ENCODE measurements at places on chromosomes 6 and 20. TPM values are rescaled to one million over a fixed set of nuclear protein-coding genes. Genes with fewer than 3 reads are reported as not detected.

The TMEM151B gene
- 1.4 TPM for polyA plus RNA-seq

The EDN1 gene
- polyA plus RNA-seq = 4.1 TPM

The RPS6KA2 gene
- polyA plus RNA-seq = 157 TPM

The FOXS1 gene
- polyA plus RNA-seq = 4.9 TPM

The SOD2 gene
- 263 TPM for polyA plus RNA-seq

The PLEKHG1 gene
- 5.3 TPM for polyA plus RNA-seq

The UBE2C gene
- polyA plus RNA-seq = 0.79 TPM

The SH3BGRL2 gene
- polyA plus RNA-seq = 6.4 TPM

The SOX12 gene
- 7.2 TPM for polyA plus RNA-seq

The DACT2 gene
- 0.19 TPM for polyA plus RNA-seq

The SUMO4 gene
- 0.50 TPM for polyA plus RNA-seq

The TRIM39 gene
- polyA plus RNA-seq = 9.6 TPM

The WFDC2 gene
- not detected for polyA plus RNA-seq

The HINT3 gene
- 8.1 TPM for polyA plus RNA-seq

The TGM3 gene
- not detected for polyA plus RNA-seq

The BMP5 gene
- polyA plus RNA-seq = 4.1 TPM

The TRIM10 gene
- not detected for polyA plus RNA-seq

The BPIFA1 gene
- polyA plus RNA-seq = not detected

The KHDRBS2 gene
- not detected for polyA plus RNA-seq

The RGS17 gene
- under 0.01 TPM for polyA plus RNA-seq

The CTAGE9 gene
- not detected for polyA plus RNA-seq

The HEY2 gene
- 19.9 TPM for polyA plus RNA-seq

The RPN2 gene
- polyA plus RNA-seq = 206 TPM

The PRRT1 gene
- 0.82 TPM for polyA plus RNA-seq

The LY6G6F gene
- polyA plus RNA-seq = not detected

The KHDC1L gene
- not detected for polyA plus RNA-seq

The SLC17A3 gene
- polyA plus RNA-seq = not detected

The HAO1 gene
- not detected for polyA plus RNA-seq

The IFNGR1 gene
- 75.4 TPM for polyA plus RNA-seq

The TP53TG5 gene
- polyA plus RNA-seq = 0.40 TPM

The SMOC2 gene
- polyA plus RNA-seq = 9.9 TPM

The NRN1 gene
- 16.3 TPM for polyA plus RNA-seq

The DOK5 gene
- 4.0 TPM for polyA plus RNA-seq

The TCP1 gene
- polyA plus RNA-seq = 241 TPM

The BFSP1 gene
- 0.30 TPM for polyA plus RNA-seq

The HRH3 gene
- not detected for polyA plus RNA-seq

The BTNL2 gene
- not detected for polyA plus RNA-seq

The CBLN4 gene
- not detected for polyA plus RNA-seq

The GNMT gene
- polyA plus RNA-seq = 1.9 TPM

The HCK gene
- 3.7 TPM for polyA plus RNA-seq

The SLC18B1 gene
- polyA plus RNA-seq = 3.1 TPM

The DUSP15 gene
- 0.68 TPM for polyA plus RNA-seq

The APOBEC2 gene
- 237 TPM for polyA plus RNA-seq

The OOEP gene
- polyA plus RNA-seq = not detected

The UFL1 gene
- 10.3 TPM for polyA plus RNA-seq

The REM1 gene
- polyA plus RNA-seq = 3.2 TPM
